ENCODE measurements at places on chromosomes 4 and X. TPM values are rescaled to one million over a fixed set of nuclear protein-coding genes. Genes with fewer than 3 reads are reported as not detected.

The PDCL2 gene
- total RNA-seq = not detected

The FANCB gene
- 2.8 TPM for total RNA-seq

The GPR34 gene
- total RNA-seq = not detected

The MGARP gene
- total RNA-seq = 0.49 TPM

The NAP1L3 gene
- 2.4 TPM for total RNA-seq

The PFKFB1 gene
- total RNA-seq = 0.35 TPM

The ACOX3 gene
- total RNA-seq = 13.2 TPM

- DNase-seq = no peak
Measured at GRCh38 chr4:143882892-143883291, 22.5 kb downstream of the GYPE start.

DNA sequence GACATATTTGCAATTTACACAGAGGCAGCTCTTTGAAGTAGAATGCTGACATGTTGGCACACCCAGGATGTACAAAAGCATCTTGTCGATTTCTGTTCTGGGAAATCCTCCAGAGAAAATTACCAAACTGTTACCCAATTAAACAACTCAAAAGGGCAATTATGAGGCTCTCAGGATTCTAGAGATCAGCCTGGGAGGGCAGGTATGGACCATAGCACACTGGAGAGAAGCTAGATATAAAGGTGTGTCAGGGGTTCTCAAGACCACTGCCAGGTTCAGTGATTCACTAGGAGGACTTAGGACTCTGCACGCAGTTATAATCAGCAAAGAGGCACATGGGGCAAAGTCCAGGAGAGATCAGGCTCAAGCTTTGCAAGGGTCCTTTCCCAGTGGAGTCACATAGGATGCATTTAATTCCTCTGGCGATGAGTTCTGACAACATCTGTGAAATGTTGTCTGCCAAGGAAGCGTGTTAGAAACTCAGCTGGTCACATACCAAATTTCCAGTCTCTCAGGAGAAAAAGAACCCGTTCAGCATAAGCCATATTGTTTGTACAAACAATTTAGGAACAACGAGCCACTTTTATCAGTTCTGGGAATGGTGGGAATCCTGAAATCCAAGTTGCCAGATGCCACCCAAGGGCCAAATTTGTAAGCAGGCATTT is 100.8 kb downstream of the SYTL5 start:
- no peak for DNase-seq

DNA sequence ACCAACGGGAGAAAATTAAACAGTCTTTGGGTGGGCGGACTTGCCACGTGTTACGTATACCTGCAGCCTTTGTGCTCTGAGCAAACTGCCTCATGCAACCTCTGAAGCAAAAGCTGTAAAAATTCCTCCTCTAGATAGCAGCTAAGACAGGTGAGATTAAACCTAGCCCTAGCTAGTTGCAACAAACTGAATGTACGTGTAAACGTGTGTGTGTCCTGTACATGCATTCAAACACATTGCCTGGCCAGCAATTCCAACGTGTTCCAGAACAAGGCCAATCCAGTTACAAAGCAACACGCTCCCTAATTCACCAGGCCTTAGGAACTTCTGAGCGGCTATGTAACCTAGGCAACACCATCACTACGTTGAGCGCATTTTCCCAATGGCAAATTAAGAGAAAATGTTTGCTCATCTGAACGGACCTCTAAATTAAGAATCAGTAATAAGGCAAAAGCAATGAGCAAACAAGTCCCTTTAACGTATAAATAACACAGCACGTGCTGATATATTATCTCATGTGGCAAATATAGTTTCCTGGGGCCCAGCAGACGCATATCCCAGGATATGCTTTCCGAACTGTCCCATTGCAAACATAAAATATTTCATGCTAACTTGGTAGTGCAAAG is 792 bp downstream of the PPID start:
- no peak for DNase-seq

DNA sequence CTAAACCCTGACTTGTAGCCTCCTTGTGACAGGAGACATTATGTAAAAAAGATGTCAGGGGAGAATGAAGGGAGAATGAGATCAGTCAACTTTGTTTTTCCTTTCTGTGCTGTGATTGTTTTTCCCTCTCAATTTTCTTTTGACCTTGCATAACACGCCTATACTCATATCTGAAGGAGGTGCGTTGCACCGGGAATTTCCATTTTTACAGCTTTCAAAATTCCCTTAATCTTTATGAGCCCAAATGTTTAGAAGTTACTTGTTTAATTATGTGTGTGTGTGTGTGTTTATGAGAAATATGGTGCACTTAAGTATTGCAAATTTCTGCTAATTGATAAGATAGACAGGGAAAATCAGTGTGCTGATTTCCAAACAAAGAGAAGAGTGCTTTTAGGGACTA is 21.6 kb downstream of the SYNPO2 start:
- DNase-seq = no peak

GRCh38 chrX:113305496-113305895 is 464.9 kb upstream of the AMOT start:
- no peak for DNase-seq

DNA sequence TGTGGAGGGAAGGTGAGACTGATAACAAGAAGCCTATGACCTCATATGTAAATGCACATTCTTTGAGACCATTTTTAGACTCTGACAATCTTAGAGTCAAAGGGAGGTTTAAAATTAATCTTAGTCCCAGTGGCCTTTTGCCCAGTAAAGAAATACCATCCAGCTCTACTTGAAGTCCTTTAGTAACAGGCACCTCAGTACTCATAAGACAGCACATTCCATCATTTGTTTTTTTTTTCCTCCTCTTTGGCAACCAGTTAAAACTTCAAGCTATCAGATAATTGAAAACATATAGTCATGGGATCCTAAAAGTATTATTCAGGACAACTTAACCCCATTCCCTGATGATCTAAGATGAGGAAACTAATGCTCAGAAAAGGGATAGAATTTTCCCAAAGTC is 4.6 kb downstream of the EDA2R start:
- DNase-seq = no peak

DNA sequence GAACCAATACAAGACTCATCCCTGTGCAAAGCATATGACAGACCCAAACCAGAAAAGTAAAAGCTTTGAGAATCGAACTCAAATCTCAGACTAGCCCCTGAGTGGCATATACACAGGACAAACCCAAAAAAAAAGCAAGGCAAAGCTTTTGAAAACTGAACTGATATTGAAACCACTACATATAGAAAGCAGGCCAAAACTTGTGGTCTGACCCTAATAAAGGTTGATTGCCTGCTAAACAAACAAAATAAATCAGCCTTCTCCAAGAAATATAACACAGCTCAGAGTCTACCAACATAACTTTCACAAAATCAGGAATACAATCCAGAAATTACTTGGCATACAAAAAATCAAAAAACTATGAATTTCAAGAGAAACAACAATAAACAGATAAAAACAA is 40.3 kb downstream of the LRBA start:
- DNase-seq = no peak
